ENCODE measurements at places on chromosomes 12 and 14. TPM values are rescaled to one million over a fixed set of nuclear protein-coding genes. Genes with fewer than 3 reads are reported as not detected.

TSPAN9 gene
- total RNA-seq, result 0.65 TPM

LEMD3 gene
- total RNA-seq, result 21.1 TPM

SRRM4 gene
- total RNA-seq, result not detected

LRIG3 gene
- total RNA-seq, result not detected

IFT81 gene
- 3.4 TPM for total RNA-seq

MNAT1 gene
- total RNA-seq, result 29.9 TPM

SLC10A1 gene
- total RNA-seq, result not detected

TPCN1 gene
- total RNA-seq, result 67.7 TPM

BRF1 gene
- total RNA-seq, result 35.1 TPM
